ENCODE measurements at places on chromosomes 6 and 20.

- no peak for DNase-seq
These were observed 80.0 kb downstream of the TCP11 start for GRCh38 chr6:35061102-35061615.

GRCh38 chr20:47008842-47009518, 114.3 kb downstream of the EYA2 start:
- DNase-seq, result no peak

- no peak for DNase-seq
These were observed 84.9 kb upstream of the NRN1 start for GRCh38 chr6:6091608-6092002.

DNA sequence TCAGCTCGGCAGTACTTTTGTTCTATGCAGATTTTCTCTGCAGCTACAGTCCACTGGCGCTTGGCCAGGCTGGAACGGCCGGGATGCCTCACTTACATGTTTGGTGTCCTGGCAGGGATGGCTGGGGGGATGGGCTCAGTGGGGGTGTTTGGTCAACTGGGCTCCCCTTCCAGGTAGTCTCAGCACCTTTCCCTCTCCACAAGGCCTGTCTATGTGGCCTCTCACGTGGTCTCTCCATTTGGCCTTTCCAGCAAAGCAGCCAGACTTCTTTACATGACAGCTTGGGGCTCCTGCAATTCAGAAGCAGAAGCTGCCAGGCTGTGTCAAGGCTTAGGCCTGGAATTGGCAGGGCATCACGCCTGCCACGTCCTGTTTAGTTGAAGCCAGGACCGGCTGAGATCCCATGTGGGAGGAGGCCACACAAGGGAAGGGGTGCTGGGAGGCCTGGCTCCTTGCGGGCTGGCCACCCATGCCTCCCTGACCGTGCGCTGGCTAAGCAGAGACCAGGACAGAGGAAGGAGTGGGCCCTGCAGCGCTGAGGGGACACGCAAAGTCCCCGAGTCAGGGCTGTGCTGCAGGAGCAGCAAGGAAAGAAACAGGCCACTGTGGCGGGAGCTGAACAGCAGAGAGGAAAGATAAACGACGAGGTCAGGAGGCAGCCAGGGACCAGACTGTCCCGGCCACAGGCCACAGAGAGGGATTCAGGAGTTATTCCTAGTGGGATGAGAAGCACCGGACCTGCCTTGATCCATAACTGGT, 38.9 kb downstream of the MGME1 start:
- DNase-seq, result peak; percentile 33

- DNase-seq, result peak; percentile 24
These were observed 5.5 kb downstream of the PNLDC1 start for GRCh38 chr6:159805440-159806020.

DNA sequence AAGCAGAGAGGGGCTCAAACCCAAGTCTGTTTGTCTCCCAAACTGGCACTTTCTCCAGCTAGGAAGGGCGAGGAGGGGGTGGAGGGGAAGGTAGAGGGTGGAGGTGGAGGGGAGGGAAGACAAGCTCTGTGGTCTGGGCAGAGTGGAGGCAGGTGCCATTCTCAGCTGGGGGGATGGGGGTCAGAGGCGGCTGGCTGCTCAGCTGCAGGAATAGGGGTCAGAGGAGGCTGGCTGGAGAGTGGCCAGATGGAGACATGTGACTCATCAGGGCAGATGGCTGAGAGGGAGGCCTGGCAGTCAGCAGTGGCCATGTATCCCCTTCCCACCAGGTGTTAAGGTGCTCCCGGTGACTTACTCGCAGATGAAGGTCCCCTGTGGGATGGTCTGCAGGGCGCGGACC, 3.5 kb upstream of the SLC44A4 start:
- DNase-seq, result peak; percentile 20

- DNase-seq, result no peak
These were observed 422.9 kb upstream of the AGPAT4 start for GRCh38 chr6:161696801-161697200.

All from cardiac fibroblast (primary cell).